ENCODE measurements at places on chromosomes 11 and 22.

DNA sequence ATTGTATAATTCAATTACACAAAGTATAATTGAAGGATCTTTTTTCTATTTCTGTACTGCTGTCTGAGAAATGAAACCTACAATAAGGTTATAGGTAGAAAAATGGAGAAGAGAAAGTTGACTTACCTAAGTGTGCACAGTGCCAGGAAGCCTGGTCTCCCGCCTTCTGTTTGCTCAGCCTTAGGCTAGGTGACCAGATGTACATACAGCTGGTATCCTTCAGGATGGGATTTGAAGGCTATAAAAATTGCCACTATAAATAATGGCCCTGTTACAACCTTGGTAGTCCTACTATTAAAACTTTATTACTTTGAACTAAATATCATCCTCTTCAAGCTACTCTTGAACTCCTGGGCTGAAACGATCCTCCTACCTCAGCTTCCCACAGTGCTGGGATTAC lies 19.7 kb downstream of the OR51E2 start:
- H3K27me3 ChIP-seq = peaks cover 5% of the 10 kb centered on the region
- H3K27ac ChIP-seq = no peak overlapping the region
- H3K4me3 ChIP-seq = no peak overlapping the region
- no peaks in the 10 kb centered on the region for H3K4me1 ChIP-seq

DNA sequence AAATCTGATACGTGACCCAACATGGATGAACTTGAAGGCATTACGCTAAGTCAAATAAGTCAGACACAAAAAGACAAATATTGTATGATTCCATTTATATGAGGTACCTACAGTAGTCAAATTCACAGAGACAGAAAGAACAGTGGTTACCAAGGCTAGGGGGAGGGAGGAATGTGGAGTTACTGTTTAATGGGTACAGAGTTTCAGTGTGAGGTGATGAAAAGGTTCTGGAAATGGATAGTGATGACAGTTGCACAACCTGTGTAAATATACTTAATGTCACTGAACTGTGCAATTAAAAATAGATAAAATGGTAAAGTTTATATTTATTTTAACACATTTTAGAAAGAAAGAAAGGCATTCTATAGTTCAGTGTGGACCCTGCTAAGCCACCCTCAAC lies 24.1 kb upstream of the TMEM45B start:
- no peak for DNase-seq
- H3K27ac ChIP-seq = no peak overlapping the region
- no peak overlapping the region for H3K4me3 ChIP-seq
- H3K27me3 ChIP-seq = peaks cover 20% of the 10 kb centered on the region
- no peaks in the 10 kb centered on the region for H3K4me1 ChIP-seq
- H3K36me3 ChIP-seq = no peaks in the 10 kb centered on the region

DNA sequence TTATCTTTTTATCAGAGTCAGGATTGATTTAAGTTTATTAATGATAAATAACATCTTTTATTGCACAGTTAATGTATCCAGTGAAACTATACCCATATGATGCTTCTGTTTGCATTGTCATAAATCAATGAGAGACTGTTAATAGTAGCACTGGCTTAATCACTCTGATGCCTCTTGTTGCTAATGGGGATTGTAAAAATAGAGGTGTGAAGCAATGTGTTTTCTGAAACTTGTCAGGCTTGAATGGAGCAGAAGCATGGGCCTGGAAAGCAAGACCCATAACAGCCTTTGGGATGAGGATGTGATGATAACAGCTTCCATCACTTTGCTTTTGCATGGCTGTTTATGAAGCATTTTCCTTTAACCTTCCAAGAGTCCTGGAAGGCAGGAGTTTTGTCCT lies 319.7 kb downstream of the DDX10 start:
- H3K36me3 ChIP-seq = no peaks in the 10 kb centered on the region
- peaks cover 3% of the 10 kb centered on the region for H3K27me3 ChIP-seq
- no peak overlapping the region for H3K4me3 ChIP-seq
- DNase-seq = no peak

GRCh38 chr11:7522546-7522945 lies 8.7 kb downstream of the PPFIBP2 start:
- no peak overlapping the region for H3K27ac ChIP-seq
- H3K27me3 ChIP-seq = no peaks in the 10 kb centered on the region
- no peak for DNase-seq
- no peak overlapping the region for H3K4me3 ChIP-seq

- no peak for DNase-seq
- H3K4me1 ChIP-seq = peaks cover 4% of the 10 kb centered on the region
- H3K4me3 ChIP-seq = peak within 1 kb of the TSS; percentile 56
- peaks cover 17% of the 10 kb centered on the region for H3K27me3 ChIP-seq
- H3K27ac ChIP-seq = no peak within 1 kb of the TSS
Measured at GRCh38 chr11:107018219-107018901, at the start of gene GUCY1A2. GUCY1A2 (minus strand) TSS chr11:107018476; CDS start chr11:107018055, 421 bp downstream.

DNA sequence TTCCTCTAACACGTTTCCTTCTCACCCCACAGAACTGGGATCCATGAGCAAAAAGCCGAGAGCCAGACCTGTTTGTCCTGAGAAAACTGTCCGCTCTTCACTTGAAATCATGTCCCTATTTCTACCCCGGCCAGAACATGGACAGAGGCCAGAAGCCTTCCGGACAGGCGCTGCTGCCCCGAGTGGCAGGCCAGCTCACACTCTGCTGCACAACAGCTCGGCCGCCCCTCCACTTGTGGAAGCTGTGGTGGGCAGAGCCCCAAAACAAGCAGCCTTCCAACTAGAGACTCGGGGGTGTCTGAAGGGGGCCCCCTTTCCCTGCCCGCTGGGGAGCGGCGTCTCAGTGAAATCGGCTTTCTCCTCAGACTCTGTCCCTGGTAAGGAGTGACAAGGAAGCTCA lies 24.0 kb downstream of the CD5 start:
- H3K27me3 ChIP-seq = no peaks in the 10 kb centered on the region
- H3K4me1 ChIP-seq = peaks cover 7% of the 10 kb centered on the region
- H3K27ac ChIP-seq = no peak overlapping the region

DNA sequence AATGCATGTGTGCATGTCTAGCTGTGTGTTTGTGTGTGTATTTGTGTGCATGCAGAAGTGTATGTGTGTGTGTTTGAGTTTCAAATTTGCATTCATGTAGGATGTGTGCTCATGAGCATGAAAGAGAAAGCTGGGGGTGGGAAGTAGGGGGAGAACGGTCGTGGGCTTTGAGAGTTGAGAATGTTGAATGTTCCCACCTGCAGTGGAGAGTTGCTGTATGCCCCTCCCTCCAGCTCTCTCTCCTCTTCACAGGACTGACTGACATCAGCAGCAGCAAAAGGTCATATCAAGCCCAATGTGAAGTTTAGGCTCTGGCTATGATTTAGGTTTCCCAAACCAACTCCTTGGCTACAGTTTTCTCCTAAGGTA lies 63.8 kb upstream of the RRAS2 start:
- no peaks in the 10 kb centered on the region for H3K27me3 ChIP-seq
- peaks cover 1% of the 10 kb centered on the region for H3K36me3 ChIP-seq
- H3K4me1 ChIP-seq = peaks cover 8% of the 10 kb centered on the region
- no peak for DNase-seq
- H3K27ac ChIP-seq = no peak overlapping the region

GRCh38 chr22:36110306-36110881 lies 50.2 kb downstream of the APOL3 start:
- H3K4me1 ChIP-seq = no peaks in the 10 kb centered on the region
- no peak for DNase-seq
- no peak overlapping the region for H3K4me3 ChIP-seq

- DNase-seq = no peak
- no peaks in the 10 kb centered on the region for H3K4me1 ChIP-seq
- no peak overlapping the region for H3K27ac ChIP-seq
- no peak overlapping the region for H3K4me3 ChIP-seq
- H3K27me3 ChIP-seq = peaks cover 2% of the 10 kb centered on the region
Measured at GRCh38 chr11:101741061-101741460, 157.3 kb upstream of the TRPC6 start.

DNA sequence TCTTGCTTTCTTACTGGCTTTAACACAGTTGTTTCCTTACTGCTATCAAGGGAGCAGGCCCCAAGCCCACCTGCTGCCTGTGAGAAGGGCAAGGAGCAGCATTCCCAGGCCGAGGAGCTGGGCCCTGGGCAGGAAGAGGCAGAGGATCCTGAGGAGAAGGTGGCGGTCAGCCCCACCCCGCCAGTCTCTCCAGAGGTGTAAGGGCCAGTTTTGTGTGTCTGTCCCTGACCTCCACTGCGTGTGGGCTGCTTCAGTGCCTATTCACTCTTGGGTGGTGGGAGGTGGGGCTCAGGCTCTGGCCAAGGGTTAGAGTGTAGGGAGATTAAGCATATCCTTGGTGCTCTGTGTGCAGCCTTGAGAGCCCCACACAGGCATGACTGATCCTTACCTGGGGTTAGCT lies 55.1 kb downstream of the CEP164 start:
- DNase-seq = no peak
- H3K36me3 ChIP-seq = peaks cover 44% of the 10 kb centered on the region
- no peaks in the 10 kb centered on the region for H3K4me1 ChIP-seq
- no peaks in the 10 kb centered on the region for H3K27me3 ChIP-seq
- no peak overlapping the region for H3K4me3 ChIP-seq
- H3K27ac ChIP-seq = no peak overlapping the region

DNA sequence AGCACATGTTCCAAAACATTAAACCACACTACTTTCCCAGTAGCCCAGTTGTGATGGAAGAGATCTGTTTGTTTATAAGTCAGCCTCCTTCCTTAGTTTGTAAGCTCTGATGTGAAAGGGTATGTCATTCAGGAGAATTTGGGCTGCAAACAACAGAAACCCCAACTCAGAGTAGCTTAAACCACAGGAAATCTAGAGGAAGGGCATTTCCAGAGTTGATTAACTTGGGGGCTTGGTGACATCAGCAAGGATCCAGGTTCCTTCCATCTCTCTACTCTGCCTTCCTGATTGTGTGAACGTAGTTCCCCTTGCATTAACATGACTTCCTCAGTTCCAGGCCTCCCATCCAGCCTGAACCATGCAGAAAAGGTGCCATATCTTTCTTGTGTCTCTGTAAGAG lies 6.5 kb upstream of the FJX1 start:
- H3K27ac ChIP-seq = no peak overlapping the region
- H3K4me3 ChIP-seq = no peak overlapping the region
- no peaks in the 10 kb centered on the region for H3K36me3 ChIP-seq
- H3K27me3 ChIP-seq = peaks cover 20% of the 10 kb centered on the region
- DNase-seq = no peak

DNA sequence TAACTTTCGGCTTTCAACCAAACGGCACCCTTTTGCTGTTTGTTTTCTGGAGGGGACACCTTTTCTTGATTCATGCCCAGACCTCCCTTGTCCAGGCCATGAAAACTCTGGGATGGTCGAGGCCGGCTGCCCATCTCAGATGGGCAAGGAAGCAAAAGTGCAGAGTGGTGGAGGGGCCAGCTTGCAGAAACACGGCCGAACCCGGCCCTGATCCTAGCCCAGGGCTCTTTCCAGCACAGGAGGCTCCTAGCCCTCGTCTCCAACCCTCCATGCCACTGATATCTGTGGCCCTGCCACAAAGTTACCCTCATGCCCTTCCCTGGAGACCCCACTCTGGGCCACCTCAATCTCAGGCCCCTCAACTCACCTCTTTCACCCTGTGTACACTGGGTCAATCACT lies 18.9 kb upstream of the SLC22A12 start:
- no peak overlapping the region for H3K27ac ChIP-seq
- no peaks in the 10 kb centered on the region for H3K4me1 ChIP-seq
- H3K36me3 ChIP-seq = no peaks in the 10 kb centered on the region
- H3K27me3 ChIP-seq = peaks cover 12% of the 10 kb centered on the region
- no peak overlapping the region for H3K4me3 ChIP-seq

DNA sequence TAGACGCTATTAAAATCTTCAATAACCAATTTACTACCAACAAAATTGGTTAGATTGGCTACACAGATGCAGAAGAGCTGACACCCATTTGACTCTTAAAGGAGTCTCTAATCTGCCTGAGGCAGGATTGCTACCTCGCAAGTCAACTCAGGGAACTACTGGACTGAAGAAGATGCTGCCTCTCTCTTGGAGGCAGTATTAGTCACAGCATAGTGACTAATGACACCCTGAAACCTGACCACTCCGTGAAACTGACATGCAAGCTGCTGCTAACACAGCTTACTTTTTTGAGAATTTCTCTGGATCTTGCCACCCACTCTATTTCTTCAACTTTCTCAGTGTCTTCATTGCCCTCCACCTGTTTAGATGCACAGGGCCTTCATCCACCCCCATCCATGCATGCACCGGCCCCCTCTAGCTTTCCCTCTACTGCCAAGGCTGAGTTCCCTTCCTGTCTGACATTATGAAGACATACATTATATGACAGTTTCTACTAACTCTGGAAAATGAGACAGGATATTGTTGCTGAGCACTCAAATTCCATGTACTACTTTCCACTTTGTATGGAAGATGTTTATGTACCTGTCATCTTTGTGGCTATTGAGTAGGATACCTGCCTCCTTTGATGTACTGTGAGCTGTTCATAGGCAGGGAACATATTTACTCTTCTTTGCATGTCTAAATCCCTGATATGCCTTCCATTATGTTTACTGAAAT lies 183.2 kb downstream of the MSANTD4 start:
- DNase-seq = no peak
- H3K4me3 ChIP-seq = no peak overlapping the region
- H3K4me1 ChIP-seq = no peaks in the 10 kb centered on the region
- peaks cover 6% of the 10 kb centered on the region for H3K27me3 ChIP-seq
- H3K36me3 ChIP-seq = no peaks in the 10 kb centered on the region

- DNase-seq = no peak
- peaks cover 8% of the 10 kb centered on the region for H3K27me3 ChIP-seq
- no peaks in the 10 kb centered on the region for H3K36me3 ChIP-seq
Measured at GRCh38 chr22:48227341-48228018, 1465.0 kb downstream of the TBC1D22A start.

DNA sequence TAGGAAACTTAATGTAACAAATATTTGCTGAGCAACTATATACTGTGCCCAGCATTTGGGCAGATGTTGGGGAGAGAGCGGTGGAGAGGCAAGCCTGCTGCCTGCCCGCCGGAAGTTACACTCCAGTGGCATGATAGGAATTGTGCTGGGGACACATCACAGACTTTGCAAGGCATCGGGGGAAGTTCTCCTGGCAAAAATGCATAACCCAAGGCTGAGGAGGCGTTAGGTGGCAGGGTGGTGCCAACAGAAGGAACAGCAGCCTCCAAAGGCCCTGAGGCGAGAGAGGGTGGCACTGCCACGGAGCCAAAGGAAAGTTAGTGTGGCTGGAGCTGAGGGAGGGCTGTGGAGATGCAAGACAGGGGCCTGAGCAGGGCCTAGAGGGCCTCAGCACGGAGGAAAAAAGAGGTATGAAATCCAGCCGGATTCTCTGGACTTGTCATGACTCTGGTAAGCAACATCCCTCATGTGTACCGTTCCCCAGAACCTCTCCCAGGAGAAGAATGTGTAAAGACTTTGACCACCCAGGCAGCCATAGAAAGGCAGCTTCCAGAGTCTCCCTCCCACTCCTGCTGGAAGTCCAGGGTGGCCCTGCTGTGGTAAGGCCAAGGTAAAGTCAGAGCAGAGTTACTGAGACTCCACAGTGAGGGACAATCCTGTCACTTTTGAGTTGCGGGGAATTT lies 76.1 kb upstream of the RAB1B start:
- peaks cover 5% of the 10 kb centered on the region for H3K4me1 ChIP-seq
- DNase-seq = no peak
- peak overlapping the region; percentile 65 for H3K27ac ChIP-seq
- no peaks in the 10 kb centered on the region for H3K27me3 ChIP-seq
- peaks cover 26% of the 10 kb centered on the region for H3K36me3 ChIP-seq

Measured in memory B cell (primary cell).